NCI-H2029 (cell line): ENCODE measurements at places on chromosomes 1 and 21.

- no peak for DNase-seq
Observed at GRCh38 chr1:104765085-104765484, 1015.4 kb downstream of the AMY1C start.

DNA sequence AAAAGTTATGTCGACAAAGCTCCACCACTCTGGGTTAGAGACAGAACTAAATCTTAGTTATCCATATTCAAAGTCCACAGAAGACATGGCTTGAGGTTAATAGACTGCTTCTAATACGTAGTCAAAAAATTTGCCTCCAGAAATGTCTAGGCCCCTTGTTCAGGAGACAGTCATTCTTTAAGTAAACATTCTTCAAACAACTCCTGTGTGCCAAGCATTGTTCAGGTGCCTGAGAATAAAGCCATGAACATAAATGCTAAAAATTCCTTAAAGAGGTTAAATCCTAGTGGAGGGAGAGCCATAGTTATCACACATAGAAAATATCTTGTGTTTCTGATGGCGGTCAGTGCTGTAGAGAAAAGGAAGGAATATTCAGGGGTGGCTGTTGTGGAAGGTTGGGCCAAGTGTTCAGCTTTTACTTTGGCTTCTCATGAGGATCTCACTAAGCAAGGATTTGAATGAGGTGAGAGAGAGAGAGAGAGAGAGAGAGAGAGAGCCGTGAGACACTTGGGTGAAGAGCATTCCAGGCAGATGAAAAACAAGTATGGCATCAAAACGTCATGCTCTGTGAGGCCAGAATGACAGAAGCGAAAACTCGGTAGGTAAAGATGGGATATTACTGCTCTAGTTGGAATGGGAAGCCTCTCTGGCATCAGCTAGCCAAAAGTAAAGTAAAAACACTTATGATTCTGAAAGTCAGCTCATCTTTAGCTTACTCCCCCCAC is 187.1 kb downstream of the GREM2 start:
- no peak for DNase-seq

DNA sequence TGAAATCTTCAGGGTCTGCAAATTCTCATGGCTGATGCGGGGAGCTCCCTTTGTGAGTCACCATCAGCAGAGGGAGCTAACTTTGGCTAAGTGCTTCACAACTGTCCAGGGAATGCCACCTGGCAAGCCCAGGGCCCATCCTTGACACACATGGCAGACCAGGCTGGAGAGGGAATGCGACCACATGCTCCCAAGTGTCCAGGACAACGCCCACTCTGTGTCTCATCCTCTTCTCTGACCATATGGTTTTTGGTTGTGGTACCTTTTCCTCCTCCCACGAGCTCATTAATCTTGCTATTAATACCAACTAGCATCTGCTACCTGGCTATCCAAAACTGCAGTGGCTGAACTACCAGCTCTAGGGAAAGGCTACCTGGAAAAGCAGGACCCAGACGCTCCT is 37.1 kb upstream of the CLSTN1 start:
- DNase-seq = no peak

- no peak for DNase-seq
Observed at GRCh38 chr21:44778983-44779382, 22.6 kb downstream of the UBE2G2 start.

DNA sequence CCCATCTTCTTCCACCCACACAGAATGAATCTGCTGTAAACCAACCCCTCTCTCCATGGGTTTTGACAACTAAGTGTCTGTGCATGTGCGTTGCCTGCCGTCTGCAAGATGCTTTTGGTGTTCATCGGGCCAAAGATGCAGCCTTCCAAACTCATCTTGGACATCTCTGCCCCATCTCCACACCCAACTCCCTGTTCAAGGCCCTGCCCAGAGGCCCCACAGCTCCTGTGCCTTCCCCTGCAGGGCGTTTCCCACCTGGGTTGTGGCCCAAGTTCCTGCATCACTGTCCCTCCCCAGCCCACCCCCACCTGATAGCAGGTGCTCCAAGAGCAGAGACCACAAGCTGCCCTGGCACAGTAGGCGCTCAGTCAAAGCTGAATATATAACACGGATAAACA is 103.2 kb downstream of the BCAR3 start:
- no peak for DNase-seq

DNA sequence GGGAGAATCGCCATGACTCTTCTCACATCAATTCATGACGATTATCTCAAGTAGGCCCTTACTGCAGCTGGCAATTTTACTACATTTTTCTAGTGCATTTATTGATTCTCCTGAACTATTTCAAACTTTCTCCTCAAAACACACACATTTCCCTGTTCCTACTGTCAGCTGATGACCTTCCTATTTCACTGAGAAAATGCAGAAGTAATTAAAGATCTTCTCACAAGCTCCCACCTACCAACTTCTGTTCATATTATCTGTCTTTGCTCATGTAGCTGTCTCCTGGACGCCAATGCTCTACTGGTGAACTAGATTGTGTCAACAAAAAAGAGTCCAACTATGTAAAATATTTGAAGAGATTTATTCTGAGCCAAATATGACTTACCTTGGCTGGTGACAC is 36.4 kb upstream of the FASLG start:
- no peak for DNase-seq

DNA sequence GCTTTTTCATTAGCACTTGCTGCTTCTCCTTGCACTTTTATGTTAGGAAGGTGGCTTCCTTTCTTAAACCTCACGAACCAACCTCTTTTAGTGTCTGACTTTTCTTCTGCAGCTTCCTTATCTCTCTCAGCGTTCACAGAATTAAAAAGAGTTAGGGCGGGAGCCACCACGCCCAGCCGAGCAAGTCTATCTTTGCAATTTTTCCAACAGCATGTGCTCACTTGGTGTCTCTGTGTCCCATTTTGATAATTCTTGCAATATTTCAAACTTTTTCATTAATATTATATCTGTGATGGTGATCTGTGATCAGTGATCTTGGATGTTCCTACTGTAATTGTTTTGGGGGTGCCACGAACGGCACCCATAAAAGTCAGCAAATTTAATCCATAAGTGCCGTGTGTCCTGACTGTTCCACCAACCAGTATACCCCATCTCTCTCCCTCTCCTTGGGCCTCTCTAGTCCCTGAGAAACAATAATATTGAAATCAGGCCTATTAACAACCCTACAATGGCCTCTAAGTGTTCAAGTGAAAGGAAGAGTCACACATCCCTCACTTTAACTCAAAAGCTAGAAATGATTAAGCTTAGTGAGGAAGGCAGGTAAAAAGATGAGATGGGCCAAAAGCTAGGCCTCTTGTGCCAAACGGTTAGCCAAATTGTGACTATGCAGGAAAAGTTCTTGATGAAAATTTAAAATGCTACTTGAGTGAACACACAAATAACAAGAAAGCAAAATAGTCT is 15.9 kb upstream of the ITPKB start:
- no peak for DNase-seq

DNA sequence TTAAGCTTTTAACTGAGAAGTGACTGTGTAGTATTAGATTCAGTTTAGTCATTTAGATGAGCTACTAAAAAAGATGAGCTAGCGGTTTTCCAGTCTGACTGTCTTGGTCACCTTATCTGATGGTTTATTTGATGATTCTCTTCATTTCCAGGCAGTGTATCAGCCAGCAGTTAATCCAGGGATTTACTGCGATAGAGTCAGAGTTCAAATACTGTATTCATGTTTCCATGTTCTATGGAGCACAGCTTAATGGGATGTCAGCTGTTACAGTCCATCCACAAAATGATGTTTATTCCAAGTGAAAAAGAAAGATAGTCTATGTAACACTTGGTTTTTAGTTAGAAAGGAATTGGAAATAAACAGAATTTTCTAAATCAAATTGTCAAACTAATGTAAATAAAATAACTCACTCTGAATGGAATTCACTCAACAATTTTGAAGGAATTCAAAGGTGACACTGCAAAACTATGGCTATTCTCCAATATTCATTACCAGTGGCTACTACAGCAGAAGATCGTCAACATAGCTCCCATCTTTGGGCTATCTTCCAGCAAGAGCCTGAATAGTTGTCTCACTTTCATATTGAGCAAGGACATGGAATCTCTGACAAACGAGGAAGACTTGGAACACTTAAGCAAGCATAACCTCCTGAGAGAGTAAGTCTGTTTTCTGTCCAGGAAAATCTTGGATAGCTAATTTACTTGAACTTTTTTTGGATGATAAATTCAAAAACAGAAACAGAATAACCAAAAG is 54.6 kb upstream of the DPT start:
- no peak for DNase-seq

GRCh38 chr1:156692925-156693847 is 12.2 kb downstream of the CRABP2 start:
- peak; percentile 47 for DNase-seq

GRCh38 chr1:166691476-166691875 is 147.8 kb upstream of the POGK start:
- DNase-seq = no peak

DNA sequence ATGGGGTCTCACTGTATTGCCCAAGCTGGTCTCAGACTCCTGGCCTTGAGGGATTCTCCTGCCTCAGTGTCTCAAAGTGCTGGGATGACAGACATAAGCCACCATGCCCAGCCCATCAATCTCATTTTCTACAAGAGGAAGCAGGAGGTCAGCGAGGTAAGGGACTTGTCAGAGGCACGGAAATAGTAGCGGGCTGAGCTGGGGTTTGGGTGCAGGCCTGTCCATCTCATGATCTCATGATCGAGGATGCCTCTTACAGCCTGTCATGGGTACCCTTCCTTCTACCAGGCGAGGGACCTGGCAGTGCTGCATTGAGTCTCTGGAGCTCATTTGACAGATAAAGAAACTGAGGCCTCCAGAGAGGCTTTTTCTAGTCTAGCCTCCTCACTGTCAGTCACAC is 28.5 kb upstream of the SCCPDH start:
- no peak for DNase-seq

- DNase-seq = no peak
Observed at GRCh38 chr1:11134251-11134897, 34.7 kb upstream of the EXOSC10 start.

- peak; percentile 87 for DNase-seq
Observed at GRCh38 chr1:47725992-47726855, 271.0 kb downstream of the TRABD2B start.

- peak; percentile 55 for DNase-seq
Observed at GRCh38 chr1:147641695-147642592, 28.4 kb downstream of the ACP6 start.

DNA sequence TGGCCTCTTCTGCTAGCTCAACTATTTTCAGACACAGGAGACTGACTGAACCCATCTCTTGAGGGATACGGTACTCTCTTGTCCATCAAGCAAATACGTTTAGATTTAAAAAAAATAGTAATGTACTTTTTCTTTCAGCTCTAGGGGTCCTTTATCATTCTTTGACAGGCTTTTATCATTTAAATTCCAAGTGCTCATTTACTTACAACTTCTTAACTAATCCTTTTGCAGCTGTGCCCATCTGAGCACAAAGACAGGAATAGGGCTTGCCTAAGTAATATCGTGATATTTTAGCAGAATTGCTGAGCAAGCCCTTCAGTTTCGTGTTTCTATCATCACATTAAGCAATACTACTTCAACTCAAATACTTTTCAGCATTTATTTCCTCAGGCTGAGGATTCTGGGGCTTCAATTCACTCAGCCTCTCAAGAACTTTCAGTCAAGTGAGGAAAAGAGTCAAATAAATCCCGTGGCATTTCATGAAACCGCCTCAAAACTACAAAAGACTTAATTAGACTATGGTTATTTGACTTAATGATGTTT is 317.6 kb downstream of the BACH1 start:
- no peak for DNase-seq

DNA sequence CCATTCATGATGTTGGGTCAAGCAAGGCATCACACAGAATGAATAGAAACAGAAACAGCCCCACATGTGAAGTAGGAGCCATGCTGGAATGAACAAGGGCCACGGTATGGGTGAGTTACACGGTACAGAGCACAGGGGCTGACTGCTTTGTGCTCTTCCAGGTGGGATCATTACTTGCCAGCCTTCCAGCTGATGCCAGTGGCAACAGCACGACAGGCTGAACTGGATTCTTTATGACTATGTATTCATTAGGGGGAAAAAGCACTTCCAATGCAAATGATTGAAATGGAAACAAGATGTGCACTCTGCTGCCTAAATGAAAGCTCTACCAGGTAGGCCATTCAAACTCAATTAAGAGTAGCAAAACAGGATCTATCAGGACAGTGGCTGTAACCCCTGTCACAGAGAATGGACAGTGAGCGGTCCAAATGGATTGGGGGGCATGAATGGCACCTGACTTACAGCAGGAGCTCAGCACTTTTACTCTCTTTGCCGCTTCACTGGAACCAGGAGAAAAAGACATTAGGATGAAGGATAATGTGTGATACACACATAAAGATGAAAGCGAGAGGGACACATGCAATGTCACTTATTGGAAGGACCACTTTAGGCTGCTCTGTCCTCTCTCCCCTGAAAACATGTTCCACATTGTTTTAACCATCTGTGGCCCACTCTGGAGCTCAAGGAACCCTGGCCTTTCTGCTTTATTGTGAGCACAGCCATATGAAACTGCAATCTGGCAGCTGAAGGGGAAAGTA is 23.4 kb upstream of the IRF2BP2 start:
- DNase-seq = no peak

GRCh38 chr21:17428484-17428869 is 84.4 kb upstream of the CXADR start:
- no peak for DNase-seq

- no peak for DNase-seq
Observed at GRCh38 chr1:171434717-171435346, 50.5 kb upstream of the PRRC2C start.
